ENCODE measurements at places on chromosomes 5 and 9.

DNA sequence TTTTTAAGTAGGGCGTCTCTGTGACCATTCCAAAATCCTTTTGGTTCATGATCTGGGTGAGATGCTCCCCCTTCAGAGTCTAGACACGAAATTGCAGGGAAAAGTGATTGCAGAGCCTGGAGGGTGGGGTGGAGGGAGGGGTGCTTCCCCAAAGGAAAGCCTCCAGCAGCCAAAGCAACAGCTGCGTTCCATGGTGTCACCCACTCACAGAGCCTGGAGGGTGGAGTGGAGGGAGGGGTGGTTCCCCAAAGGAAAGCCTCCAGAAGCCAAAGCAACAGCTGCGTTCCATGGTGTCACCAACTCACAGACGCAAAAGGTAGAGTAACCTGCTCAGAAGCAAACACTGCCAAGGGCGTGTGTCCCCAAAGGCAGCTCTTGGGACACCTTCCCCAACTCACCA is 22.6 kb downstream of the SLC6A18 start:
- no peak for DNase-seq
- H3K27ac ChIP-seq: no peak overlapping the region
- H3K36me3 ChIP-seq: no peaks in the 10 kb centered on the region
- peaks cover 6% of the 10 kb centered on the region for H3K27me3 ChIP-seq

DNA sequence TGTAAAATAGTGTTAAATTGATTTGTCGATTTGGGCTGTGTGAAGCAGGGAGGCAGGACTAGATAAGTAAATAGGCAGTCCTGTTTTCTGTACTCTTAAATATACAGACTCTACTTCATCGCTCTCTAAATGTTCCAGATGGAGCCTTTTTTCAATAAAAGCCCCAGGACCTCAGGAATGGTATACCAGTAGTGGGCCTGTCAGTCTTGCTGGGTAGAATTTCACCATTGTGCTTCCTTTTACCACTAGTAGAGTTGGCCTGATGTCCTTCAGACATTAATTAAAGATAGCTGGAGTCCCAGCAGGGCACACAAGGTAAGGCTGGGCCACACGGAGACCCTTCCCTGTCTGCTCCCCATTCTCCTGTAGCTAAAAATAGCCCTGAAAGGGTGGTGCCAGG is 6.0 kb downstream of the SNX18 start:
- no peak for DNase-seq
- H3K27ac ChIP-seq: no peak overlapping the region
- H3K4me3 ChIP-seq: no peak overlapping the region
- H3K27me3 ChIP-seq: no peaks in the 10 kb centered on the region

GRCh38 chr9:20513126-20513913 is 109.0 kb downstream of the MLLT3 start:
- no peaks in the 10 kb centered on the region for H3K27me3 ChIP-seq
- H3K36me3 ChIP-seq: no peaks in the 10 kb centered on the region
- H3K4me3 ChIP-seq: no peak overlapping the region
- H3K27ac ChIP-seq: no peak overlapping the region
- no peak for DNase-seq

DNA sequence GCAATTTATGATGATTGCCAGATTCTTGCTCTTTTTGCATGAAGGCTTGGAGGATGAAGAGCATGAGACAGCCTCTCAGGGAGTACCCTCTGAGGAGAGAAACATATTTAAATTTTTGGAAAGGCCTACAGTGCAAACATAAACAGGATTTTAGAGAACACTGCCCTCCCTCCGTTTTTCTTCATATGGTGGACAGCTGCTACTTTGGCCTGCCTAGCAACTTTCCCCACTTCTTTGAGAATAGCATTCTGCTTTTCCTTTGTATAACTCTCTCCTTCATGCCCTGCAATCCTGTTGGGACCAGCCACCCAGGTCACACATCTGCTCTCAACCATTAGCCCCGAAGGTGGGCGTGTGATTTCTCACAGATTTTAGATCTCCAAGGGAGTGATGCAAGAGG is 20.5 kb upstream of the TXN start:
- no peaks in the 10 kb centered on the region for H3K27me3 ChIP-seq
- no peaks in the 10 kb centered on the region for H3K36me3 ChIP-seq
- no peak overlapping the region for H3K27ac ChIP-seq
- no peak for DNase-seq

GRCh38 chr5:139761057-139761450 is 34.6 kb upstream of the PSD2 start:
- H3K27ac ChIP-seq: no peak overlapping the region
- H3K4me1 ChIP-seq: peaks cover 1% of the 10 kb centered on the region
- no peak for DNase-seq
- no peaks in the 10 kb centered on the region for H3K36me3 ChIP-seq
- H3K27me3 ChIP-seq: peaks cover 30% of the 10 kb centered on the region

DNA sequence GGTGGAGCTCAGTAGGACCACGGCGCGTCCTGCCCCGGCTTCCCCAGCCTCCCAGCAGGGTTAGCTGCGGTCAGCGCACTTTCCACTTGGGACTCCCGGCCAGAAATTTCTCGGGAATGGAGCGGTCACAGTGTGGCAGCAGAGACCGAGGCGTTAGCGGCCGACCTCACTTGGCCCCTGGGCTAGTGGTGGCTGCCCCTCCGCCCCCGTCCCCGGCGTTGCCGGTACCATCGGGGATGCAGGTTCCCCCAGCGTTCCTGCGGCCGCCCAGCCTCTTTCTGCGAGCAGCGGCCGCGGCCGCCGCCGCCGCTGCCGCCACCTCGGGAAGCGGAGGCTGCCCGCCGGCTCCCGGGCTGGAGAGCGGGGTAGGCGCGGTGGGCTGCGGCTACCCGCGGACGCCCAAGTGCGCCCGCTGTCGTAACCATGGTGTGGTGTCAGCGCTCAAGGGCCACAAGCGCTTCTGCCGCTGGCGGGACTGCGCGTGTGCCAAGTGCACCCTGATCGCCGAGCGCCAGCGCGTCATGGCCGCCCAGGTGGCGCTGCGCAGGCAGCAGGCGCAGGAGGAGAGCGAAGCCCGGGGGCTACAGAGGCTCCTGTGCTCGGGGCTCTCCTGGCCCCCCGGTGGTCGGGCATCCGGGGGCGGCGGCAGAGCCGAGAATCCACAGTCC is 460 bp downstream of the DMRTA1 start:
- no peaks in the 10 kb centered on the region for H3K36me3 ChIP-seq
- no peak overlapping the region for H3K27ac ChIP-seq
- H3K4me1 ChIP-seq: peaks cover 10% of the 10 kb centered on the region
- peaks cover 16% of the 10 kb centered on the region for H3K27me3 ChIP-seq
- DNase-seq: no peak

DNA sequence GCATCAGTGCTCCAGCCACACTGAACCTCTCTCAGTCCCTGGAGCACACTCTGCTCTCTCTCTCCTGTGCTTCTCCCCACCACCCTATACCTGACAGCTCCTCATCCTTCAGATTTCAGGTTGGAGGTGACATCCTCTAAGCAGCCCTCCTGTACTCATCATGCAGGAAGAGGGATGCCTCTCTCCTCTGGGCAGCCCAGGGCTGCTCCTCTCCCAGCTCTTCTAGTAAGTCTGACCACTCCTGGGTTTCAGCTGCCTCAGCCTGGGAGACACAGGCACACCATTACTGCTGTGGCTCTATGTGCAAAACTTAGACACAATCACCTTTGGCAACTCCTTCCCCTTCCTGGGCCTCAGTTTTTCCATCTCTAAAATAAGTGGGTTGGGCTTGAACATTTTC is 232.4 kb upstream of the BRINP1 start:
- no peaks in the 10 kb centered on the region for H3K36me3 ChIP-seq
- H3K4me1 ChIP-seq: no peaks in the 10 kb centered on the region
- H3K4me3 ChIP-seq: no peak overlapping the region
- DNase-seq: no peak
- H3K27me3 ChIP-seq: no peaks in the 10 kb centered on the region
- no peak overlapping the region for H3K27ac ChIP-seq

DNA sequence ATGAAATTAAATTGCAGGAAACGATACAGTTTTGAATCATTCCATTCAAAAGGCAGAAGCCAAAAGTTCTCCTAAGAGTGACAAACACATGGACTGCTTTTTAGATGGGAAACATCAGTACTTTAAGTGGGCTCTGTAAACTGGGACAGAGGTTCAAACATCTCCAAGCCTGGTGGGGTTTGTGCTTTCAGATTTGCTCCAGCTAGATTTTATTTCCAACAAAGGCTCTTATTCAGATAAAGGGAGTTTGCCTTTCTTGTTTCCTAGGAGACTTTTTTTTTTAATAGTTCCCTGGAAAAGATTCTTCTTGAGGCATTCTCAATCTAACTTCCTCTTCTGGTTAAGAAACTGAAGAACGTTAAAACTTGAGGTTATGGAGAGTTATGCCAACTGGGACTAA is 277.6 kb downstream of the TMEM38B start:
- H3K27me3 ChIP-seq: no peaks in the 10 kb centered on the region
- DNase-seq: no peak
- no peak overlapping the region for H3K4me3 ChIP-seq
- H3K36me3 ChIP-seq: no peaks in the 10 kb centered on the region

DNA sequence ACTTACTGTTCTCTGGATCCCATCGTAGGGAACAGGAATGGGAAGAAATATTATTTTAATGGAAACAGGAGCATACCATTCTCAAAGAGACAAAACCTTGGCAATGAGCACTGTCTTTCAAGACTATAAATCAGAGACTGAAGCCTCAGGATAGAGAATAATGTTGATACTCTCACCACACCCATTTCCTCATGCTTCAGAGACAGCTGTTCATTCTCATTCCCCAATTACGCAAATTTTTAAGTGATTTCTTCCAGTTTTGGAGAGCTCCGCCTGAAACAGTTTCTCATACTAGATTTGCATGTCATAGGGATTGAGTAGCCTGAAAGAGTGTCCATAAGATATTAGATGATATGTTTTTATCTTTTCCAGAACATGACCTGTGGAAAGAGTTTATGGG is 290.5 kb upstream of the RASA1 start:
- H3K4me3 ChIP-seq: no peak overlapping the region
- DNase-seq: no peak
- H3K27ac ChIP-seq: no peak overlapping the region
- H3K36me3 ChIP-seq: no peaks in the 10 kb centered on the region
- H3K27me3 ChIP-seq: no peaks in the 10 kb centered on the region
- H3K4me1 ChIP-seq: no peaks in the 10 kb centered on the region

GRCh38 chr5:114223866-114224265 is 138.0 kb upstream of the KCNN2 start:
- no peak overlapping the region for H3K4me3 ChIP-seq
- no peaks in the 10 kb centered on the region for H3K36me3 ChIP-seq
- no peak overlapping the region for H3K27ac ChIP-seq
- H3K4me1 ChIP-seq: no peaks in the 10 kb centered on the region
- no peak for DNase-seq

GRCh38 chr5:148374690-148375360 is 8.9 kb upstream of the FBXO38 start:
- no peaks in the 10 kb centered on the region for H3K27me3 ChIP-seq
- no peak overlapping the region for H3K27ac ChIP-seq
- H3K4me1 ChIP-seq: no peaks in the 10 kb centered on the region
- H3K4me3 ChIP-seq: no peak overlapping the region

DNA sequence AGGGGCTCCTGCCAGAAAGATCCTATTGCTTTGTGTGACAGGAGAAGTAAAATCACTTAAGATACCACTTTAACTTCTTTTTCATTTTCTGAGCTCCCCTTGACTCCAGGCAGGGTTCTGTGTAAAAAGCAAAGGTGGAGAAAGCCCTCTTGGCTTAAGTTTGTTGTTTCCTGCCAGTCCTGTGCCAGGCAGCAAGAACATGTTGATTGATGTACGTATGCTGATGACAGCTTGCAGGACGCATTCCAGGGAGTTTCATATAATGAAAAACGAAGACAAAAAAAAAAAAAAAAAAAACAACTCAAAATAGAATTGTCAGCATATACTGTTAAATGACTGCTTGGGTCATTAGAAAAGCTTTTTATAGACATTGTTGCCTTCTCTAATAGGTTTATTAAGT is 251.7 kb downstream of the PSAT1 start:
- H3K27ac ChIP-seq: no peak overlapping the region
- no peaks in the 10 kb centered on the region for H3K4me1 ChIP-seq
- no peaks in the 10 kb centered on the region for H3K27me3 ChIP-seq
- no peaks in the 10 kb centered on the region for H3K36me3 ChIP-seq

DNA sequence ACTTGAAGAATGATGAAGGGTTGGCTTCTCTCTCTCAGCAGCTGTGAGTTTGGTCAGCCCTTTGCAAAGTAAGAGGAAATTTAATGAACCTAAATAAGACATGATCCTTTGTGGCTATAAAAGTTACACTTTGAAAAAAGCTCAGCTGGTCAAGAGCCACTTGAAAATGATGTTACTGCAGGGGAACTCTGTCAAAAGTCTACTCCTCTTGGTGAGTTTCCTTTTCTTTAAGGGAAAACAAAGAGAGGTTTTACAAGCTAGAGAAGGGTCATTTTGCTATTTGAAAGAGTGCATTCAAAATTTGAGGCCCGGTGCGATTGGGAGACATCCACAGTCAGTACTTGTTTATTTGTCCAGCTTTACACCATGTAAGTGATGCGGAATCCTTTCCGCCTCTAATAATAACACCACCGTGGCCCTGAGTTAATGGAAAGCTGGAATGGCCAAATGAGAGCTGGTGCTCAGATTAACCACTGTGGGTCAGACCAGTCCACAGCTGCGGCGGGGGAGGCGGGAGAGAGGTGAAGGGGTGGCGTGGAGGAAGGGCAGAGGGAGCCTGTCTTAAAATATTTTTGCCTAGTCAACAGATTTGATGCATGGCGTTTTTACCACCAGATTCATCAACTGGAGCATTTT is 404.0 kb downstream of the TLE4 start:
- H3K4me3 ChIP-seq: no peak overlapping the region
- no peaks in the 10 kb centered on the region for H3K36me3 ChIP-seq
- no peaks in the 10 kb centered on the region for H3K27me3 ChIP-seq
- DNase-seq: no peak

GRCh38 chr5:76256116-76256889 is 146.8 kb upstream of the IQGAP2 start:
- DNase-seq: peak; percentile 17
- H3K27me3 ChIP-seq: no peaks in the 10 kb centered on the region
- no peaks in the 10 kb centered on the region for H3K36me3 ChIP-seq
- no peak overlapping the region for H3K4me3 ChIP-seq
- H3K4me1 ChIP-seq: no peaks in the 10 kb centered on the region
- no peak overlapping the region for H3K27ac ChIP-seq

GRCh38 chr5:889075-889710 is 3.4 kb downstream of the BRD9 start:
- no peaks in the 10 kb centered on the region for H3K27me3 ChIP-seq
- peaks cover 20% of the 10 kb centered on the region for H3K4me1 ChIP-seq
- no peak overlapping the region for H3K27ac ChIP-seq
- H3K4me3 ChIP-seq: no peak overlapping the region

DNA sequence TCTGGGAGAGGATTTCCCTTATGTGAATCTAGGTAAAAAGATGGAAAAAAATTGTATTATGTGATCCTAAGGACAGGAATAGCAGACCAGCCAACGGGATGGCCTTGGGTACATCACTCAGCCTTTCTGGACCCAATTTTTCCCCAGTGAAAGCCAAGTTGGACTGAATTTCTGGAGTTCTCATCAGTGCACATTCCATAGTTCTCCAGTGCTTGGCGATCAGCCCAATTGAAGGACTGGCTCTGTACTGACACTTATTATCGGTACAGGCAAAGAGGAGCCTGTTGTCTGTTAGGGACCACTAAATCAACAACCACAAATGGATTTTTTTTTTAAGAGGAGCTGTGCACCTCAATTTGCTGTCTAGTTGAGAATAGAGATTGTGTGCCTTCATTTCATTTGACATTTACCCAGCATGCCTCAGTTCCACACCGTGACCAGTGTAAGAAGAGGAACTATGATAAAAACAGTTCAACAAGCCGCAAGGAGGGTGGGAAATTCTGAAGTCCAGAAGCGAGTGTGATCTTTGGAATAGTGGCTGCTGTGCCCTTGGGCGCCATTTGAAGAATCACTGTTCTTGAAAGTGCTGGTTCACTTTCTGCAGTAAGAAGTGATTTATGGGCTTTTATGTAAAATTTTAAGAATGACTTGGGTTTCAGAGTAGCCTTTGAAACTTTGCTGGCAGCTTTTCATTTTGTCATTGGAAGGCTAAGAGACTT is 8.0 kb downstream of the ARL10 start:
- no peak overlapping the region for H3K27ac ChIP-seq
- H3K27me3 ChIP-seq: no peaks in the 10 kb centered on the region
- no peak for DNase-seq
- H3K36me3 ChIP-seq: peaks cover 4% of the 10 kb centered on the region

Measured in effector memory CD4-positive, alpha-beta T cell (primary cell).